ENCODE measurements at places on chromosomes 4 and X.
A peak's percentile ranks its signal among the peaks of the same experiment; 100 is the strongest.

- DNase-seq = no peak
Observed at GRCh38 chr4:114725066-114725465, 126.5 kb downstream of the UGT8 start.

DNA sequence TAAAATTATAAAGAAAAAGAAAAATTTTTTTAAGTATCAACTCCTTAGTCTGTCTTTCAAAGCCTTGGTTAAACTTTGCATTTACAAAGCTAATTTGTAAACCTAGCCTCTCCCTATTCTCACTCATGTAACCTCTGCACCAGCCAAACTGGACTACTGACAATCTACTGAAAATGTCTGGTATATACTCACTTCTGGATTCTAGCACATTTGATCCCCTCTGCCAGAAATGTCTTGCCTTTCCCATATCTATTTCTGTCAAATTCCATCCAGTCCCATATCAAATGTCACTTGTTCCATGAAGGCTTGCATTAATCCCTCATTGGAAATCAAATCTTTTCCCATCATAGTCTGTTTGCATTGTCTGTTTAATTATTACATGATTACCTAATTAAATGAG, 105.8 kb upstream of the KLHL13 start:
- DNase-seq = no peak

GRCh38 chr4:39476187-39476895, 17.5 kb downstream of the LIAS start:
- no peak for DNase-seq

DNA sequence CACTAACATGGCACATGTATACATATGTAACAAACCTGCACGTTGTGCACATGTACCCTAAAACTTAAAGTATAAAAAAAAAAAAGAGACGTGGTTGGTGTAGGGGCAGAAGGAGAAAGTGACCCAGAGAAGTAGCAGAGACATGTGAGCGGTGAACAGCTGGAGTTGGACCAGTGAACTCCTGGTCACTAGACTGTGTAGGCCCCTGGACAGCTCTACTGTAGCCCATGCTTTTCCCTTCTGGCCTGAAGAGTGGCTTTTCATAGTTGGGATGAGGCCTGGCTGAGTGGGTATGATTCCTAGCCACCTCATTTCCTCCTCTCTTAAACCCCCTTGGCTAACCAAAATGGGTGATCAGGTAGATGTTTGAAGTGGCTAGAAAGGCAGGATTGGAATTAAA, 16.4 kb downstream of the TSPAN7 start:
- no peak for DNase-seq

- peak; percentile 79 for DNase-seq
Observed at GRCh38 chr4:25913056-25913850, 767 bp upstream of the SMIM20 start.

- no peak for DNase-seq
Observed at GRCh38 chr4:19278665-19279064, 973.0 kb upstream of the SLIT2 start.

DNA sequence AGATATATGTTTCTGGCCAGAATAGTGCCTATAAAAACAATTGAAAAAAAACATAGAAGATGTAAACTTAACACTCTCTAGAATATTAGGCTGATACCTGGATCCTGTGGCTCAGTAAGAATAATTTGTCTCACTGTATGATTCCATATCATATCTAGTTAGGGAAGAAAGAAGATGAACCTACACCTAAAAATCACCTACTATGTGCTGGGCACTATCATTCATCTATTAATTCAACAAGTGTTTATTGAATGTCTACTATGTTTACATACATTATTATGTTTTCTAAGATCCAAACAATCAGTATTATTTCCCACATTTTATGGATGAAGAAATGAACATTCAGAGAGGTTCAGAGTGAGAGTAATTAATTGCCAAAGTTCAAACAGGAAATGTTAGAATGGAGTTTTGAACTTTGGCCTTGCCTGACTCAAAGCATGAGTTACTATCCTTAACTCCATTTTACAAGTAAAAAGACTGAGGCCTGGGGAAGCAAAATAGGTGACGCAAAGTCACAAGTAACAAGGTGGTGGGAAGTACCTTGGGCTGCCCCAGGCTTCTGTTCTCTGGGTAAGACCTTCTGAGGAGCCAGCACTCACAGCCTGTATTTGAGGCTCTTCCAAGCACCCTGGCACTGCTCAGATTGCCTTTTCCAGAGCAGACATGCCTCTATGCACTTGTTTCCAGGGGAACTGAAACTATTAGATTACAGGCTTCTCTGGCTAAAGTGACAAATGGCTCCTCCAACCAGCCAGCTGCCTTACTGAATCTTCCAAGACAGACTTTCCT, 111.1 kb upstream of the ACSL4 start:
- DNase-seq = no peak
